Stimulated activated CD4-positive, alpha-beta T cell treated with anti-CD3 and anti-CD28 coated beads, Interleukin-15, amount 100 ng/mL, for 48 hours (primary cell): ENCODE measurements at places on chromosomes 11 and 22.

DNA sequence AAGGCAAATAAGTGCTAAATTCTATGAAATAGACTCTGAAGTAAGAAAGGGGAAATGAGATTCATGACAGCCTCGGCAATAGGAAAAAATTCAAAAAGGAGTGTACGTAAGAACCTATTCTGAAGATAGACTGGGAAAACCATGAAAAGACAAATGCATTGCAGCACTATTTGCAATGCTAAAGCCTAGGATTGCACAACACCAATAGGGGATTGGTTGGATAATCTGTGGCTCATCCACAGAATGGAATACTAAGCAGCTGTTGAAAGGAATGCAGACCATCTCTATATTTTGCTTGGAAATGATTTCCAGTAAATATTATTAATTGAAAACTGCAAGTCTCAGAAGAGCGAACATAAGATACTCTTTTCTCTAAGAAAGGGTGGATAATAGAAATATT is 91.7 kb upstream of the CLMP start:
- no peak for DNase-seq

GRCh38 chr11:57477507-57478189 is 17.3 kb downstream of the RTN4RL2 start:
- no peak for DNase-seq

- no peak for DNase-seq
Measured at GRCh38 chr11:60711276-60711675, 11.9 kb downstream of the MS4A8 start.

DNA sequence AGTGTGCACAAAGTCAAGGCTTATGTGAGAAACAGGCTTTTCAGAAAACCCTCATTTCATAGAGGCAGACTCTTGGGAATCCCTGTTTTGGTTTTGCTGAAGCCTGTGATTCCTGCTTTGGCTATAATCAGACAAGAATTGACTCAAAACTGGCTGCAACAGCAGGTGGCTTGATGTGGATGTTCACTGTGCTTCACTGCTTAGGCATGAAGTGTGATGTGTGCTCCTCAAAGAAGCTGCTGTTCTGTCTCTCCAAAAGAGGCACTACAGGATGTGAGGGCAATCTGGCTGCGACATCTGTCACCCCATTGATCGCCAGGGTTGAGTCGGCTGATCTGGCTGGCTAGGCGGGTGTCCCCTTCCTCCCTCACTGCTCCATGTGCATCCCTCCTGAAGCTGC is 103.5 kb downstream of the C11orf58 start:
- no peak for DNase-seq

DNA sequence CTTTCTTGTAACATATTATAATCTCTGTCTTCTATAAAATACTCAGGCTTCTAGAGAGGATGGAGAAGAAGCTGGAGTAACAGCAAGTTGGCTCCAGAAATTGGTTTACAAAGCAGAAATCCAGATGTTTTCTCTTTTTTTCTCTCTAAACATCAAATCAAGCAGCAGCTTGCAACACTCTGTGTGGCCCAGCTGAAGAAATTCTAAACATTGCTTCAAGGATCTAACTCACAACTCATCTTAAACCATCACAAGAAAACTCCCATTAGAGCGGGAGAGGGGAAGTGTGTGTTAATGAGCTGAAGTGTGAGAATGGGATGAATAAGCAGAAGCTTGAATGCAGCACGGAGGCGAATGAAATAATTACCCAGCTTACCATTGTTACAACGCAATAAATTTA is 146.5 kb downstream of the OPCML start:
- DNase-seq: no peak

DNA sequence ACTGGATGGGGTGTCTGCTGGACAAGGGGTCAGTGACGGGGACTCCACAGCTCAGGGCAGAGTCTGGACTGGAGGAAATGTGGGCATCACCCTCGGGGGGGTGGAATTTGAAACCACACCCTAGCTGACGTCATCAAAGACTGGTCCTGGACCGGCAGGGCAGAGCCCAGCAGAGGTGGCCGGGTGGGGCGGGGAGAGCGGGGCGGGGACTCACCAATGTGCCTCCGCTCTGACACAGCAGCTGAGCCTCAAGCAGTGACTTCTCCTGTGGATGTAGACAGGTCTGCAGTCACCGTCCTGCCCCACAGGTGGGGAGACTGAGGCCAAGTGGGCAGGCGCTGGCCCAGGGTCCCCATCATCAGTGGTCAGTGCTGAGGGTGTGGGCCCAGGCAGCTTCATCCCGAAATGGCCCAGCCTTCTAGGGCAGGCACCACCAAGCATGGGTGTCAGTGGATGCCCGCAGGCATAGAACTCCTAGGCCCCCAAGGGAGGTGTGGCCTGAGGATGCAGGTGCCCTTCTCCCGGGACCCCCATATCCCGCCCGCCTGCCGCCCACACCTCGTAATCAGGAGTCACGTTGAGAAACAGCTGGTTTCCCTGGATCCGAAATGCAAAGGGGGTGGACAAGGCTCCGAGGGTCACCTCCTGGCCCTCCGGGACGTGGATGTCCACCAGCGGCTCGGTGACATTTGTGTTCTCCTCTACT is 603 bp downstream of the CDHR5 start:
- DNase-seq: no peak

DNA sequence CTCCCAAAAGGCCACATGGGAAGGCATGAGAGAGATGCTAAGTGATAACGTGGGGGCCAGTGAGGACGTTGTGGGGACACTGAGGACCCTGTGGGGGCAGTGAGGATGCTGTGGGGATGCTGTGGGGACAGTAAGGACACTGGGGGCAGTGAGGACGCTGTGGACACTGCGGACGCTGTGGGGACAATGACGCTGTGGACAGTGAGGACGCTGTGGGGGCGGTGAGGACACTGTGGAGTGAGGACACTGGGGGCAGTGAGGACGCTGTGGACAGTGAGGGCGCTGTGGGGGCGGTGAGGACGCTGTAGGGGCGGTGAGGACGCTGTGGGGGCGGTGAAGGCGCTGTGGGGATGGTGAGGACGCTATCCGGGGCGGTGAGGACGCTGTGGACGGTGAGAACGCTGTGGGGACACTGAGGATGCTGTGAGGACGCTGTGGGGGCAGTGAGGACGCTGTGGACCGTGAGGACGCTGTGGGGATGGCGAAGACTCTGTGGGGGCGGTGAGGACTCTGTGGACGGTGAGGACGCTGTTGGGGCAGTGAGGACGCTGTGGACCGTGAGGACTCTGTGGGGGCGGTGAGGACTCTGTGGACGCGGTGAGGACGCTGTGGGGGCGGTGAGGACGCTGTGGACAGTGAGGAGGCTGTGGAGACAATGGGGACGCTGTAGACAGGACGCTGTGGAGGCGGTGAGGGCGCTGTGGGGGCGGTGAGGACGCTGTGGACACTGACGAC is 1.8 kb downstream of the GP1BB start:
- no peak for DNase-seq
